ENCODE measurements at places on chromosomes 2 and 18. TPM values are rescaled to one million over a fixed set of nuclear protein-coding genes. Genes with fewer than 3 reads are reported as not detected.

- DNase-seq, result no peak
These were observed 71.3 kb upstream of the NRXN1 start for GRCh38 chr2:51103205-51103604.

DNA sequence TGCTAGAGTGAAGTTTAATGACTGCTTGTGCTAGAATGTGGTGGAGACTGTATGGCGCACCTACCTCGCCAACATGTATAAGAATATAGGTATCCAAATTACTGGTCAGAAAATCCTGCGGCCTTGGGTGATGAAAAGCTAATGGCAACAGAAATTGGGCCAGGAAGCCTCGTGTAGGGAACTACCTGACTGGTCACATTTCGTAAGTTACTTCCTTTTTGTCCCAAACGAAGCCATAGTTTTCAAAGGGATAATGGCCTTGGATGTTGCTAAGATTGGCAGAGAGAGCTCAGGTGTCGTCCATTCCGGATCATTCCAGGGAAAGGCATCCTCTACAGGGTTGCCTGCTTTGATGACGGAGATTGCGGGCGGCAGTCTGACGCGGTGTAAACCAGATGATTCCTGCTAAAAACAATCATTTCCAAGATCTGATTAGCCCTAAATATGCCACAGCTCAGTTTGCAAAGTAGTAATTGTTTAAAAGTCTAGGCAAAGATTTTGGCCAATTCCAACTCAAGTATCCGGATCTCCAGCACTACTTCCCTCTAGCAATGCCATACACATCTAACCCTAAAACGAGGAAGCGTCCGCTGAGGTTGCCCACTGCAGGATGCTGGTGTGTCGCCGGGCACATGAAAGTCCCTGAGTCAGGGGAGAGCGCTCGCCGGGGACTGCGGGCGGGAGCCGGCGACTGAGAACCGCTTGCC is 708 bp upstream of the MALT1 start:
- peak; percentile 8 for DNase-seq

DNA sequence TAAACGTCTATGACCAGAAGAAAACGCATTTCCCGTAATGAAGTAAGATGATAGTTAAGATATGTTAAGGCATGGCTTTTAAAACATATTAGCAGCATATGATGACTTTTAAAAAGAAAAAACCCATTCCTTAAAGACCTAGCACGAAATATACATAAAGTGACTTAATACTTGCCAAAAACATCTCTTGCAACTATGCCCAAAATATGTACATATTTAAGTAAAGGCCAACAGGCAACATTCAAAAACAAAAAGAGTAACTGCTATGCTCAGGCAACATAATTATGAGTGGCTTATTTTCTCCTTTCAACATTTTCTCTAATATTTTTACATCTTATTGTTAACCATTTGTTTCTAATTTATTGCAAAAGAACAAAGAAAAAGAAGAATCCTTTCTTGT is 60.3 kb upstream of the PAPOLG start:
- DNase-seq, result no peak

GRCh38 chr2:171084128-171084527 is 76.6 kb downstream of the TLK1 start:
- DNase-seq, result no peak

DNA sequence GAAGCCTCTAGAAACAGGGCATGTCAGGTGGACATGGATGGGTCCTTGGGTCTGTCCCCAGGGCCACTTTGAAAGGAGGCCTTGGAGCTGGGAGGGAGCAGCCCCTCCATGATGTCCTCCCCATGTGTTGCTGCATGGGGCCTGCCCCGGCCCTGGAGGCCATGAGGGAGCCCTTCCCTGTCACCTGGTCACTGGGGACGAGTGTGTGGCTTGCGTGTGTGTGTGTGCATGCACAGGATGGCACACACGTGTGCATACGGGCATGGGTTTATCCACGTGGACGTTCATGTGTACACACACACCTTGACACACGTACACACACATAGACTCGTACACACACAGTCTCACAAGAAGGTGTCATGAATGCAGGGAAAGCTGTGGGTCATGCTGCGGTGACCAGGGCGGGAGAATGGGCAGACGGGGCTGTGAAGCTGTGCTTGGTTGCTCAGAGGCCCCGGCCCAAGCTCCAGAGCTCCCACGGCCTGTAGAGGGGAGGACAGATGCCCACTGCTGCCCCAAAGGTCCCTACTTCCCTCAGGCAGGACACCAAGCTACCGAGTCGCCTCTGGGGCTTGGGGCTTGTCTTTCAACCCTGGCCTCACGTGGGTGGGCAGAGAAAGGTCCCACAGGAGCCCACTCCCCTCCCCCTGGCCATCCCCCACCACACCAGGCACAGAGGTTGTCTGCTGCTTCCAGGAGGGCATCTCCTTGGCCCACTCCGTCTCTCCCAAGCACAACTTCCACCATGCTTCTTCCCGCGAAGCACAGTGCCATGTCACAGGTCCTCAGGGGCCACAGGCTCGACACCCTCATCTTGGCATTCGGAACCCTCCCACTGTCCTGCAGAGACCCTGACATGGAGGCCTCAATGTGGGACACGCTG is 42.3 kb upstream of the GPC1 start:
- DNase-seq, result no peak

DNA sequence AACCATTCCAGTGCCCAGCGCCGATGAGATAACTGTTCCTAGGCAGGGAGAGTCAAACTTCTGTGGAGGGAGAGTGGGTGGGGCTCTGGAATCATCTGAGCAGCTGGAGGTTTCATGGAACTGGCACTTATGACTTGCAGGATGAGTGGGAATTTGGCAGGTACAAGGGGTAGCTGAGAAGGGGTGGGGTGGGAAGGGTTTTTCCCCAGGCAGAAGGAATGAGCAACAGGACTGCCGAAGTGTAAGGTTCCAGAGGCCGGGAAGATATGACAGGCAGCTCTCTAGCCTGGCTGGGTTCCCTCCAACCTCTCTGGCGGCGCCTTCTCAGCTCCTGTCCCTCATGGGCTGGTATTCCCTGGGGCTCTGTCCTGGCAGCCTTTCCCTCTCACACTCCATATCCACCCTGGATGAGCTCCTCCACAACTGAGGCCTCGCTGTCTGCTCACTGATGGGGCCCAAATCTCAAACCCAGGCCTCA is 2.5 kb upstream of the TET3 start:
- DNase-seq, result no peak

DNA sequence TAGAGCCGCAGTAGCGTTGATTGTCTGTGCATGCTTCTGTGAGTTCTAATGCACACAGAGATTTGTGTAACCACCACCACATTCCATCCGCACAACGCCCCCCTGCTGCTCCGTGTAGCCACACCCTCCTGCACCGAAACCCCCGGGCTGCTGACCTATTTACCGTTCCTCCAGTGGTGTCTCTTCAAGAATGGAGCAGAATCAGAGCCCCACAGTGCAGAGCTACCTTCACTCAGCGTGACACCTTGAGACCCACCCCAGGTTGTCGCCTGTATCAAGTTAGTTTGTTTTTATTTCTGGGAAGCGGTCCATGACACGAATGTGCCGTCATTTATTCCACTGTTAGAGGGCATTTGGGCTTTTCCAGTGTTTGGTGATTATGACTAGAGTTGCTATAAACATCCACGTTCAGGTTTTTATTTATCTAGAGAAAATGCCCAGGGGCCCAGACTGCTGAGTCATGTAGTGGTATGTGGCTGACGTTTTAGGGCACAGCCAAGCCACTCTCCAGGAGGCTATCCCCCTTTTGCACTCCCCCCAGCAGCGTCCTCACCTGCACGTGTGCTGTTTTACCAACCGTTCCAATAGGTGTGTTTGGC is 266.8 kb downstream of the NDUFA10 start:
- DNase-seq, result no peak

DNA sequence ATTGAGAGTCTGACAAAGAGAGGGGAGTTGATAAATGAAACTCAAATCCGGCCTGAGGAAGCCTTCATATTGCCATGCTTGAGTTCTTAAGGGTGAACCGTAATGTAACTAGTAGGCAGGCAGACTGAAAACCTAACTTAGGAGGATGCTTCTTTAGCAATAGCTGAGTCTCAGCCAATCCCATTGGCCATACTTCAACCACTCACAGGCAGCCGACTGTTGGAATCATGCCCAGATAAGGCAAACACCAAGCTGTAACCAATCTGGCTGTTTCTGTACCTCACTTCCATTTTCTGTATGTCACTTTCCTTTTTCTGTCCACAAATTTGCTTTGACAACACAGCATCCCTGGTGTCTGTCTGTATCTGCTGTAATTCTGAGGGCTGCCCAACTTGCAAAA is 39.5 kb downstream of the TPRKB start:
- DNase-seq, result no peak

DNA sequence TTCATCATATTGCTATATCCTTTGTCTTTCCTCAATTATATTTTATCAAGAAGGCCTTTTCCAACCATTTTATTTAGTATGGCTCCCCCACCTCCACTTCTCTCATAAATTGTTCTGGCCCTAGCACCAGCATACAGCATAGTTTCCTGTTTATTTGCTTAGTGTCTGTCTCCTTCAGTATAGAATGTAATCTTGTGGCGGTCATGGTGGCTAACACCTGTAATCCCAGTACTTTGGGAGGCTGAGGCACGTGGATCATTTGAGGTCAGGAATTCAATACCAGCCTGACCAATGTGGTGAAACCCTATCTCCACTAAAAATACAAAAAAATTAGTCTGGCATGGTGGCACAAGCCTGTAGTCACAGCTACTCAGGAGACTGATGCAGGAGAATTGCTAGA is 39.6 kb upstream of the CLASP1 start:
- DNase-seq, result no peak

DNA sequence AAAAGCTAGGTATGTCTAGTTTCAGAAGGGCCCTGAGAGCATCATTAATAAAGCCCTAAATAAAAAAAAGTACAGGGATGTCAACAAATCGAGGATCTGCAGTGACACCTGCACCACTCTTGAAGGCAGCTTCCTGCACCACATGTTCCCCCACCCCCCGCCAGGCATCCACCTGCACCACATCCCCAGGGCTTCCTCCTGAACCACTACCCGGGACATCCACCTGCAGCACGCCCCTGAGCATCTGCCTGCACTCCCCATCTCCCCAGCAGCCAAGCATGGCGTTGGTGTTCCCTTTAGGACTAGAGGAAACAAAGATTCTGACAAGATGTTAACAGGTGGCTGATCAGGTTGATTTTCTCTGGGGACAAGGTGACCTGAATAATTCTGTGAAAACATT is 55.2 kb downstream of the DLGAP1 start:
- no peak for DNase-seq

- no peak for DNase-seq
These were observed 551.1 kb downstream of the BCL11A start for GRCh38 chr2:60002183-60002867.

- DNase-seq, result no peak
These were observed 117.7 kb downstream of the ZEB2 start for GRCh38 chr2:144402251-144402650.

DNA sequence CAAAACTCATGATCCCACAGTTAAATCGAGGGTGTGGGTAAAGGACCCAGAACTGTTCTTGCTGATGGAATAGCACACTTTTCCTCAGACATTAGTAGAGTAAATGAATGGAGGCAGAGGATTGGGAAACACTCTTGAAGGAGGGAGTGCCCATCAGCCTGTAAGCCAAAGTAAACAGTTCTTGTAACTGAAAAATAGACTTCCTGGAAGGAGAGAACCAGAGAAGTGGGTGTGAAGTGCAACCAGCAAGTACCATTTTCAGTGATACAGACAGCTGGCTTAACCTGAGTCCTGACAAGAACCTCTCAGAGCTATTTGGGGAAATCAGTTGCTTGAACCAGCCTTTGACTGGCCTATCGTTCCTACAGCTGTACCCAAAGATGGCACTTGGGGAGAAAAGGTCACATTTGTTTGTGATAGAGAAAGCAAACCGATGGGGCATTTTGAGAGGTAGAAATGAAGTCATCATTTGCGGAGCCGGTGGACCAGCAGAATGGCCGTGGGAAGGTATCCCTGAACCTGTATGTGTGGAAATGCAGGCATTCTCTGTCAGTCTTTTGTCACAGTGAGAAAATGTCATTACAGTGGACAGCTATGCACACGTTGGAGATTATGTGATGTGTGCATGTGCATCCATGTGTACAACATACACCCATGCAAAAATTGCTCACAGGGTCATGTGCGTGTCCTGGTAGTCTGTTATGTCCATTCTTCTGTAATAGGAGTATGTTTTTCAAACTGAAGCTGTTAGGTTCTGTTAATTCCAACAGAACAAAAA is 17.8 kb downstream of the CRIM1 start:
- no peak for DNase-seq

GRCh38 chr2:236857781-236858180 is 227.9 kb upstream of the COPS8 start:
- no peak for DNase-seq

GRCh38 chr2:150981826-150982225 is 279.8 kb downstream of the RBM43 start:
- no peak for DNase-seq

- DNase-seq, result no peak
These were observed 36.5 kb upstream of the STAT4 start for GRCh38 chr2:191187105-191187829.

DNA sequence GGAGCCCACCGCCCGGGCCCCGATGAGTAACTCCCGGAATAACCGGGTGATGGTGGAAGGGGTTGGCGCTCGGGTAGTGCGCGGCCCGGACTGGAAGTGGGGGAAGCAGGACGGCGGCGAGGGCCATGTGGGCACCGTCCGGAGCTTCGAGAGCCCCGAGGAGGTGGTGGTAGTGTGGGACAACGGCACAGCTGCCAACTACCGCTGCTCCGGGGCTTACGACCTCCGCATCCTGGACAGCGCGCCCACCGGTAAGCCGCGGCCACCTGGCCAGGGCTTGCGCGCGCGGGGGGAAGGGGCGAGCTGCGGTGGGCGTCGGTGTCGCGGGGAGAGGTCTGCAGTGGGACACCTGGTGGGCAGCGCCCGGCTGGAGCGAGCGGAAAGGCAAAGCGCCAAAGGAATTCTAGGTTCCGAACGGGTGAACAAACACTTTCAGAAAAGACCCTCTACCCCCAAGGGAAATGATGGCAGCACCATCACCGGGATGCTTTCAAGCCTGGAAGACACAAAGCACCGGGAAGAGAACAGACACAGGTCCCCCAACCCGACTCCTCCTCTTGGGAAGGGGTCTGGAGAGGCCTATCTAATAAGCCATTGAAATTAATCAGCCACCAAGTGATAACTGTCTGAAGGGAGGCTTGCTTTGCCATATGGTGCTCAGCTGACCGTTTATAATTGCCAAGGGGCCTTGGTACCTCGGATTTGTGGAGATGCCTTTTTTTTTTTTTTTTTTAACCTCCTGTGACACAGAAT is 1.1 kb downstream of the MIB1 start:
- peak; percentile 38 for DNase-seq

GRCh38 chr2:207901401-207901800 is 123.9 kb downstream of the PLEKHM3 start:
- no peak for DNase-seq

Gene TNFAIP6
- 1.1 TPM for polyA plus RNA-seq

Gene NDC80
- polyA plus RNA-seq, result not detected

Gene RGPD3
- not detected for polyA plus RNA-seq

Gene SP3
- polyA plus RNA-seq, result 54.2 TPM

Gene AKAIN1
- not detected for polyA plus RNA-seq

Gene EMILIN1
- 0.44 TPM for polyA plus RNA-seq

Gene OR6B2
- polyA plus RNA-seq, result not detected

Gene LYPD6
- not detected for polyA plus RNA-seq

Gene CD8A
- 0.03 TPM for polyA plus RNA-seq

Gene CD302
- 146 TPM for polyA plus RNA-seq

Gene PFN4
- polyA plus RNA-seq, result not detected

Gene GATA6
- polyA plus RNA-seq, result 0.04 TPM

Gene PDCD1
- polyA plus RNA-seq, result not detected

Gene MORN2
- 25.8 TPM for polyA plus RNA-seq

Gene TCF23
- not detected for polyA plus RNA-seq

Data from CD14-positive monocyte (primary cell).